ENCODE measurements at places on chromosomes 2 and 18.

DNA sequence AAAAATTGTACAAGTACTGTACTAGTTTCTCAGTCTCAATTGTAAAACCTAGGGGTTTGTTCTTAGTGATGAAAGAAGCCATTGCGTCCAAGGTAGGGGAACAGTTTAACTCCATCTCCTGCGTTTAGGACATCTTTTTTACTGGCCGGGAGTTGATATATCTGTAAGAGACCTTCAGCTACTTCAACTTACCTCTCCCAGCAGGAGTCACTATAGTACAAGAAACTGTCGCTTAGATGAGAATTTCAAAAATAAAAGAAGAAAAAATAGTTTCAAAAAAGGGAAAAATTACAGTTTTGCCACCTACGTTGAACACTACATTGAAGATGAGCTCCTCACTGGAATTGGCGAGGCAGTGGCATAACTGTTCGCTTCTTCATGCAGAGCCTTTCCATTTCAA, 122.7 kb downstream of the MAP3K20 start:
- no peak for DNase-seq

DNA sequence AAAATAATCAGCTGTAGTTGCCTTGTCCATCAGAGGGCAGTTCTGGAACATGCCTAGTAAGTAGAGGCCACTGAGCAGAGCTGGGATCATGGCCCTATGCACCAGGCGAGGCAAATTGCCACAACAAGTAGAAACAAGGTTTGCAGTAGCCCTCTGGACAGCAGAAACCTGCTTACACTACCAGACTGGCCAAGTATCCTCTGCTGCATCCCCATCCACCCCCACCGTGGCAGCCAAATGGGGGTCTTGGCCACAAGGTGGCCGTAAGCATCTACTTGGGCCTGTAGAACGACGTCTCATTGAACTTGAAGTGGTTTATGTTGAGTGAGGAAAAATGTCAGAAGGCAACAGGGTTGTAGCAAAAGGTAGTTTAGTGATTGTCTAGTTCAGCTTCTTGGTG, 241.2 kb downstream of the ALPK2 start:
- DNase-seq: no peak

- DNase-seq: no peak
These were observed 22.5 kb downstream of the LIPG start for GRCh38 chr18:49584394-49584793.

DNA sequence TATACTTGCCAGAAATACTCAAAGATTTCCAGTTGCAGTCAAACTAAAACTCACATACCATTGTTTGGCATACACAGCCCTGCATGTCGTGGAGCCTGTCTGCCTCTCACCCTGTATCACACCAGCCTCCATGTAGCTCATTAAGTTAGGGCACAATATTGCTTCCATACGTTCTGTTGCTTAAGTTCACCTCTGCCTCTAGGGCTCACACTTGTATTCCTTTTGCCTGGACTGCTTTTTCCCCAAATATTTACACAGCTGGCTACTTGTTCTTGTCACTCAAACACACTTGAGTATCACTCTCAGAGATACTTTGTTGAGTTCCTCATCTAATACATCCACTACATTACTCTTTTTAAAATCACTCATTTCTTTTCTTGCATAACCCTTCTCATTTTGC, 83.1 kb downstream of the PTH2R start:
- DNase-seq: peak; percentile 85

- no peak for DNase-seq
These were observed 39.4 kb downstream of the AAK1 start for GRCh38 chr2:69604026-69604678.

DNA sequence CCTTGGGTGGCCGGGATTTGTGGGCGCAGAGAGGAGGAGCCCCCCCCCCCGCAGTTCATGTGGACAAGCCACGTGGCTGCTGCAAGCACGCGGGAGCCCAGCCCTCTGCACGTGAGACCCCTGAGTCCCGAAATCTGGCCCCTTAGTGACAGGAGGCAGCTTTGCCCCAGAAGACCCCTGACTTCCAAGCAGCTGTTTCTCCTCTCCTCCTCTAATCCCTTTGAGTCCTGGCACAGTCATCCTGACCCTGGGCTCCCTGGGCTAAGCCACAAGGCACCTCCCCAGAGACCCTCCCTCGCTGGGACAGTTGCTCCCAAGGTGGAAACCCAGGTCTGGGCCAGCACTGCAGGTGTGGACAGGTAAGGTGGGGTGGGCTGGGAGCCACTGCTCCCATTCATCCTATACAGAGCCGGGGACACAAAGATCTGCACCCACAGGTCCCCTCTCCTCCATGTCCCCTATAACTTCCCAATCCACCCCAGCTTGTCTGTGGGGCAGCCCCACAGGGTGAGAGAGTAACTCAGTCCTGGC, 923 bp downstream of the TEKT4 start:
- DNase-seq: no peak

- DNase-seq: no peak
These were observed 53.5 kb upstream of the RMDN2 start for GRCh38 chr2:37871456-37872191.

- no peak for DNase-seq
These were observed 24.8 kb downstream of the GIGYF2 start for GRCh38 chr2:232721882-232722281.

DNA sequence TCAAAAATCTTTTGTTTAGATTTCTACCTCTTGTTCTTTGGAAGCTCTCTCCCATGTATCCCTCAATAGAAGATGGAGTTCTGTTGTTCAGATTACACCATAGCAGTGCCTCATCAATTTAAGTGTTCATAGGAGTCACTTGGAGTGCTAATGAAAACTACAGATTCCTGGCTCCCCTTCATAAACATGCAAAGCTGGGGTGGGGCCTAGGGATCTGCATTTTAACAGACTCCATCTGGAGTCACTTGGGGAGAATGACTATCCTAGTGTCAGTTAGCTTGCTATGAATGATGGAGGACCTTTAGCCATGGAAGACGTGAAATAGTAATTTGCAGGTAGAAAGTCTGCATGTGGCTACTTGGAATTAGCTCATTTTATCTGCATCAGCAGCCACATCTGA, 105.4 kb downstream of the RGPD3 start:
- DNase-seq: no peak

GRCh38 chr2:209525834-209526281, 102.0 kb downstream of the MAP2 start:
- DNase-seq: no peak

GRCh38 chr2:104804148-104804890, 49.6 kb upstream of the POU3F3 start:
- no peak for DNase-seq

- no peak for DNase-seq
These were observed 95.1 kb downstream of the MYO5B start for GRCh38 chr18:50099725-50100407.

GRCh38 chr2:219425238-219426067, 7.3 kb downstream of the DES start:
- DNase-seq: no peak

DNA sequence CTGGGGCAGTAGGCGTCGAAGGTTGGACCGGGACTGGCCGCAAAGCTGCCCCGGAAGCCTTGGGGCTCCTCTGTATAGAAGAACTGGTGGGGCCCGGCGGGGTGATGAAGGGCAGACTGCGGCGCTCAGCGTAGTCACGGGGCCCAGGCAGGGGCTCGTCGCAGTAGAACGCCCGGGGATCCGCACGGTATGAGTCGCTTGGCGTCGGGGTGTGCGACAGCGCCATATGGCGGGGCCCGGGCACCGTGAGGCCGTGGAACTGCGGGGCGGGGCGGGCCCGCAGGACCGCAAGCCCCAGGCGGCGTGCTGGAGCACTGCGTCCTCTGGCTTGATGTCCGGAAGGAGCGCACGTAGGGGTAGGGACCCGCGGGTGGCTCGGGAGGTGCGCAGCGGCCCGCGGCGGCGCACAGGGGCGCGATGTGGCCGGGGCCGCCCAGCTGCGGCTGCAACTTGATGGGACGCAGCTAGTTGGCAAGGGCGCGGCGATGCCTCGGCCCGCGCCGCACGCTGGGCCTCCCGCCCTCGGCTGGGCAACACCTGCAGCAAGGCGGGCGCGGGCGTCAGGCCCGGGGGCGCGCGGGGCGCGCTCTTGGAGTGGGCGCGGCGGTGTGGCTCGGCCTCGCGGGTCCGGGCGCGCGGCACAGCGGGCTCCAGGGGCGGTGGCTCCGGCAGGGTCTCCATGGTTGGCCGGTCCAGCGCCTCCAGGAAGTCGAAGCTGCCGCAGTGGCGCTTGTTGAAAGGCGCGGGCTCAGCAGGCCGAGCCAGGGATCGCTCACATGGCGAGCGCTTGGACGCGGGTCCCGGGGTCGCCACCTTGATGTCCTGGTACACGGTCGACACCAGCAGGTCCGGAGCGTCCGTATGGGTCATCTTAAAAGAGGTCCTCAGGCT, 251.4 kb downstream of the ANKRD30B start:
- DNase-seq: no peak

DNA sequence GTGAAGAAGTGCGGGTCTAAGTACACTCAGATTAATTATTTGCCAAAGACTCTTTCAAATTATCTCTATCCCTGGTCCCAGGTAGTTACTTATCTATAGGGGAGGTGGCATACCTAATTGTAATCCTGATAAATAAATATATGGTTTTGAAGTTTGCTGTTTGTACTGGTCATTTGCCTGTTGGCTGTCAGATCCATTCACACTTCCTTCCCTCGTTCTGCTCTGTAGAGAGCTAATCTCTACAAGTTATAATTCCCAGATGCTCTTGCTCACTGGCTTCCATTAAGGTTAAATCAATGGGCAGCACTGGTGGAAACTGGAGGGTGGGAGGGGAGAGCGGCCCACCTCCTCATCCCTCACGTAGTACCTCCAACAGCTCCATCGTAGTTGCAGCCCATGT, 447.1 kb downstream of the TXNL1 start:
- DNase-seq: no peak

DNA sequence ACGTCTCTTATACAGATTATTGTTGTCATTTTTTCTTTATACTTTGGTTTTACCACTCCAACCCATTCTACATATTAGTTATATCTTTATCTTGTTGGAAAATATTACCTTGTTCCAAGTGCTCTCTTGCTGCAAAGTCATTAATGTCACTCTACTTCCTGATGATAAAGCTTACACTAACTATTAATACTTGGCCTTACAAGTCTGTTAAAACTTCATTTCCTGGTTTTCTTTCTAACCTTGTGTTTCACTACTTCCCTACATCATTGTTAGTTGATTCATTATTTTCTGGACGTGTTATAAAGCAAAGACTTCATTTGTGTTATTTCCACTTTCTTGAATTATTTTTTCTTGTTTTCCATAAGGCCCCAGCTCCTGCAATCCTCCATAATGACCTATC, 382.6 kb upstream of the CDH20 start:
- no peak for DNase-seq

- DNase-seq: no peak
These were observed 86.8 kb upstream of the GULP1 start for GRCh38 chr2:188204824-188205223.

GRCh38 chr2:149184991-149185390, 145.4 kb upstream of the LYPD6 start:
- DNase-seq: no peak

DNA sequence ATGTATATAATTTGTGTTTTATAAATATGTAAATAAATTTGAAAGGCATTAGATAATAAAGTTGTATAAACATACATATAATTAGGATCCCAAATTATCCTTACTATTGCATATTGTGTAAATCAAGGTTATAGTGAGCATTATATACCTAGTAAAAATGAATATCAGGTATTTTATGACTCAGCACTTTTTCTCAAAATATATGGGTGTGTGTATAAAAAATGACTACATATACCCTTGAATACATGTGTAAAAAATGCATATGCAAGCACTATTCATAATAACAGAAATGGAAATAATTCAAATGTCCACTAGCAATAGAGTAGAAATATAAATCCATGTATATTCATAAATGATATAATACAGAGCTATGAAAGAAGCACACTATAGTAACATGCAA, 870.9 kb upstream of the CNTNAP5 start:
- DNase-seq: no peak

DNA sequence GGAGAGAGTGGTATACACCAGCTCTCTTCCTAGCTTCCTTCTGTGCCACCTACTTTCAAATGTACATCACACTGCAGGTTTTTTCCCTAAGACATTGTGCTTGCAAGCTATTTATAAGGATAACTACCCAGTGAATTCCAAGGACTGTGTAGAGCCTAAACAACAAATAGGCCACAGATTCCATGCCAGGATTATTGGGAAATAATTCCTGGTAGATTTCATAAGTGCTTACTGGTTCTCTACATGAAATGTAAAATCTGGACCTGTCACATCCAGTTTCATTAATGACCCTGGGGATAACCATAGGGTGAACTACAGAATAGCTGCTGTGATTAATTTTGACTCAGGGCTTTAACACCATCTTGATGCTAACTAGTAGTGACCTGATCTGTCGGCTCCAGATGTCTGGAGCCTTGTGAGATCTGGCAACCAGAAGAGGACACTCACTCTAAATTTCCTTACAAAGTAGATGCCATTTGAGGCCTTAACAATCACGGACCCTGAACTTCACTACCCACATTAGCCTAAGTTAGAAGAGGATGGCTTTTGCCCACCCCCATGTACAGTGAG, 34.3 kb upstream of the LGALSL start:
- no peak for DNase-seq

DNA sequence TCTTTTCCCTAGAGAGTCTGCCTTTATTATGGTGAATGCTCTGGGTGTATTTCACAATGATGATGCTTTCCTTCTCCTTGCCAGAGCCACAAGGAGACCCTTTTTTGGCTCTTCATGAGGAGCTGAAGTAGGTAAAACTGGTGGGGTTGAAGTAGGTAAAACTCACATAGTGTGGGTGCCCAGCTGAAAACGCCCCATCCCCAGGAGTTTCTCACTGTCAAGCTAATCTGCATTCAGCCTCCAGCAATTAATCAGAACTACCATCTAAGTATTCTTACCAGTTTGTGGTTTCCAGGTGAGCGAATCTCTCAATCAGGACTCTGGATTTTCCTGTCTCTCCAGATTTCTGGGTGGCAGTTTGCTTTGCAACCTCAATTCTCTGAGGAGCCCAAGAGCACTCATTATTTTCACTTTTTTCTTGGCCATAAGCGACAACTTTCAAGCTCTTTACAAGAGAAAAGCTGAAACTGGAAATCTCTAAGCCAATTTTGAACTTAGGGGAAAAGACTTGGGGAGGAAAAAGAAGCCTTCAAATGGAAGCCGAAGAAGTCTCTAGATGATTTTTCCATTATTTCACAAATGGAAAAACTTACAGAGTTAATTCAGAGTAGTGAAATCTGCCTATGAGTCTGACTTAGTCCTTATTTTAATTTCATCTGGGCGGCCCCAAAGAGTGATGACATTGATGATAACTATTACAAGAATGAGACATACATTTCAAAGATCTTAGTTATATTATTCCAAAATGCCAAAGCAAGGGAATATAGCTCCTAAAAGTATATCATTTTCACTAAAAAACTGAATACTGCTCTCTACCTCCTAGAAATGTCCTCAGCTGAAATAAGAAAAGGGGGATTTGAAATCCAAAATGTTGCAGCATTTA, 121.4 kb upstream of the MAP3K20 start:
- DNase-seq: no peak

DNA sequence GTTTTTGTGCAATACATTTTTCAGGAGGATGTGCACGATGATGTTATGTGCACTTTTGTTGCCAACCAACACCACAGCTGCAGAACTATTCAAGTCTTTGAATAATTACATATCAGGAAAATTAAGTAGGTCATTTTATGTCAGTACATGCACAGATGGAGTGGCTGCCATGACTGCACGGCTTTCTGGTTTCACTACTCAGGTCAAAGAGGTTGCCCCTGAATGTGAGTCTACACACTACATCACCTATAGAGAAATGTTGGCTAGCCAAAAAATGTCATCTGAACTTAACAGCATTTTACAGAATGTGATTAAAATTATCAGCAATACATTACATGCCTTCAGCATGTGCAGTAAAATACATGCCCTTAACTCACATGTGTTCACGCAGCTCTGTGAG, 1637.3 kb upstream of the NXPH2 start:
- no peak for DNase-seq

Measured in SHP77 (cell line).